ENCODE measurements at places on chromosomes 13 and 19. TPM values are rescaled to one million over a fixed set of nuclear protein-coding genes. Genes with fewer than 3 reads are reported as not detected.

PBX4 gene
- 2.4 TPM for total RNA-seq

FUT2 gene
- 11.4 TPM for total RNA-seq

MUC16 gene
- total RNA-seq = 0.22 TPM

ZNF20 gene
- 5.7 TPM for total RNA-seq

ZNF560 gene
- not detected for total RNA-seq

C19orf73 gene
- 0.72 TPM for total RNA-seq

MIA gene
- total RNA-seq = not detected

- DNase-seq = no peak
Observed at GRCh38 chr13:74289107-74289506, 154.9 kb upstream of the KLF12 start.

DNA sequence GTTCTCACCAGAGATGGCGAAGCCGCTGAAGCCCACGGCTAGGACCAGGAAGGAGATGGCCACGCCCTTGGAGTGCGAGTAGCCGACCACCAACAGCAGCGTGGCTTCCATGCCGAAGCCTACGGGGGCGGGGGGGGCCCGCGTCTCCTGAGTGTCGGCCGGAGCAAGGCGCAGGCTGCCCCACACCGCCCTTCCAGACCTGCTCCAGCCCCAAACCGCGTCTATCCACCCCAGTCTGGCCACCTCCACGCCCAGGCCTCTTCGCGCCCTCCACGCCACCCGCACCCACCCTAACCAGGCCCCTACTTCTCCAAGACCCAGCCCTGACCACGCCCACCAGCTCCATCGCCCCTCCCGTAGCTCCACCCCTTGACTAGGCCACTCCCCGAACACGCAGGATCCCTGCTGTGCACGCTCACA lies 6.2 kb downstream of the GFY start:
- DNase-seq = no peak

- peak; percentile 78 for DNase-seq
Observed at GRCh38 chr13:59641261-59641660, 522.5 kb downstream of the DIAPH3 start.

- DNase-seq = peak; percentile 97
Observed at GRCh38 chr19:10419646-10420443, 493 bp upstream of the PDE4A start.

GRCh38 chr19:29259867-29260281 lies 46.9 kb upstream of the UQCRFS1 start:
- no peak for DNase-seq

GRCh38 chr13:79547211-79548195 lies 66.5 kb downstream of the NDFIP2 start:
- no peak for DNase-seq

DNA sequence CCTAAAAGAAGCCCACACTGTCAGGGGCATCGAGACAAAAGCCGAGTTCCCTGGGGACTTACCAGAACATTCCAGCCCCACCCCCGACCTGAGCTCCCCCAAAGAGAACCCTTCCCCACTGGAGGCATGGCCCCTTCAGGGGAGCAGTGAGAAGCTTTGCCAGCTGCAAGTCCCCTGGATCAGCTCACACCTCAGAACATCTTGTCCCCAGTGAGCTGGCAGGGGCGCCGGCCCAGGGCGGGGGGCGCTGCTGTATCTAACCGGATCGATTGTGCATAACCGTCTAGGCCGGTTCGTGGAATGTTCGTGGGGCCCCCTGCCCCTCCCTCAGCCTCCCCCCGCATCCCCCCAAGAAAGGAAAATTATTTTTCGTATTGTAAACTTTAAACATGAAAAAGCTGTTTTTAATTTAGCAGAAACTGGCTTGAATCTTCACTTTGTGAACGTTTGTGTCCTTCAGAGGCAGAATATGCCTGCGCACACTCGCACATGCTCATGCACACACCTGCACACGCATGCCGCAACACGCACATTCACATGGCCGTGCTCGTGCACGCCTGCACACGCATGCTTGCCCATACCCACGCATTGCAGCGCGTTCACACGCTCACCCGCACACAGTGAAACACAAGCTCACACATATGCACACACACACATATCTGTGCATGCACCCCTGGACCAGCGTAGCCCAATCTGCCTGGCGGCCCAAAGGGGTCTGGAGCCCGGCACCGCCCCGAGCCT lies 12.0 kb upstream of the CRTC1 start:
- no peak for DNase-seq

- DNase-seq = no peak
Observed at GRCh38 chr13:40626977-40627376, 39.5 kb downstream of the FOXO1 start.

- no peak for DNase-seq
Observed at GRCh38 chr13:76696370-76696769, 189.8 kb downstream of the KCTD12 start.

DNA sequence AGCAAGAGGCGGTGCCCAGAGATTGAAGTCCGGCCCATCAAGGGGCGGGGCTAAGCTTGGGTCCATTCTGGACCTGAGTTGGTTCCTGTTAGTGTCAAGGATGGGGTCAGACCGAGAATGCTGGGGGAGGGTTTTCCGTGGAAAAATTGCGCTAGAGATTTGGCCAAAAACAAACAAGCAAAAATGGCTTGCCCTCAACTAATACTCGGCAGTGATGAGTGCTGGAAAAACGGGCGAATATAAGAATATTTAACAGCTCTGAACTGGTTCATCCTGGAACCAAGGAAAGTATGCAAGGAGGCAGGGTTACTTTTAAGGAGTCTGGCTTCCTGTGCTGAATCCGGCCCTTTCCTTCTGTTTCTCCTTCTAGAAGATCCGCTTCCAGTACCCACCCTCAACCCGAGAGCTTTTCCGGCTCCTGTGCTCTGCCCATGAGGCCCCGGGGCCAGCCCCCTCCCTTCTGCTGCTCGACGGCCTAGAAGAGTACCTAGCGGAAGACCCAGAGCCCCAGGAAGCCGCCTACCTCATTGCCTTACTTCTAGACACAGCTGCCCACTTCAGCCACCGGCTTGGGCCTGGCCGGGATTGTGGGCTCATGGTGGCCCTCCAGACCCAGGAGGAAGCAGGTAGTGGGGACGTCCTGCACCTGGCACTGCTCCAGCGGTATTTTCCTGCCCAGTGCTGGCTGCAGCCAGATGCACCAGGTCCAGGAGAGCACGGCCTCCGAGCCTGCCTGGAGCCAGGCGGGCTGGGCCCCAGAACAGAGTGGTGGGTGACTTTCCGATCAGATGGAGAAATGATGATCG lies 880 bp downstream of the SWSAP1 start:
- peak; percentile 82 for DNase-seq

- no peak for DNase-seq
Observed at GRCh38 chr19:44202974-44203373, 9.4 kb upstream of the ZNF227 start.

DNA sequence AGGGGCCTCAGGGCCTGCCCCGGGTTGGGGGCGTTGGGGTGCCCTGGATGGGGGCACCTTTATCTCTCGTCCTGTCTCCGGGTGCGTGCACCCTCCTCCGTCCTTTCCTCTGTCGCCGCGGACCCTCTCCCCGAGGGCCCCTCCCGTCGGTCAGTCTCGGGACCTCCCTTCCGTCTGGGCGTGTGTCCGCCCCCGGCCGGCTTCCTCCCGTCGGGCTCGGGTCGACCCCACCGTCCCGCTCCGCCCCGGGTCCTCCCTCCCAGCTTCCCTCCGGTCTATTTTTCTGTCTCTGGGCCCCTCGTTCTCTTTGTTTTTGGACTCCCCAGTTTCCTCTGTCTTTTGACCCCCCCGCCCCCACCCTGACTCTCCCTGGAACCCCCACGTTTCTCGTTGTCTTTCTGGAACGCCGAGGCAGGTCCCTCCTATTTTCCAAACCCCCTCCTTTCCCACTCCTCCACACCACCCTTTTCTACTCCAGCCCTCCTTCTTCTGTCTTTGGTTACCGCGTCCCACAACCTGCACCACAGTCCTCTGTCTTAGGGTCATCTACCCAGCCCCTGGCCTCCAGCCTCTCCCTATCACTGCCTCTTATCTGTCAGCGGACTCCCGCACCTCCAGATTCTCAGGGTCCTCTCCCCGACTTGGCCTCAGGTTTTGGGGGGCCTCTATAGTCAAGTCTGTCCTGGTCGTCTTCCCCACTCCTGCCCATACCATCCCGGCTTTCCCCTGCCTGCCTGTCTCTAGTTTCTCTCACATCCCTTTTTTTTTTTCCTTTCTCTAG lies 757 bp downstream of the EGLN2 start:
- DNase-seq = no peak

GRCh38 chr13:103703246-103703645 lies 637.0 kb upstream of the SLC10A2 start:
- no peak for DNase-seq

DNA sequence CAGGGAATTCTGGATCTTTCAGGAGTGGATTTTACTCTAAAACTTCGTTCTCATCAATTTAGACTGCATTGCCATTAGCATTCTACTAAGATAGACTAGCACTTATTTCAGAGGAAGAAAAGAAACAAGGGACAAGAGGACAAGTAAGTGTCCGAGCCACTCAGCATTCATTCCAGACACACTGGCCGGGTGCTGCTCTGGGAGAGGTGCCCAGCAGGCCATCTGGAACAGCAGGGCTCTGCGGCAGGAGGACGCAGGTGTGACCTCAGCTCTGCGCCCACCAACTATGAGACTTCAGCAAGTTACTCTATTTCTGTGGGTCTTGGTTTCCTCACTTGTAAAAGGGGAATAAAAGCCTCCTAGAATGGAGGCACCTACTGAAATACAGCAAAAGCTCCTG lies 4.2 kb downstream of the EPS15L1 start:
- DNase-seq = no peak

GRCh38 chr13:29039212-29039611 lies 219.1 kb downstream of the MTUS2 start:
- DNase-seq = no peak

- DNase-seq = no peak
Observed at GRCh38 chr13:107124129-107124718, 556.3 kb upstream of the ARGLU1 start.

- DNase-seq = no peak
Observed at GRCh38 chr19:13929340-13929739, 8.9 kb downstream of the PODNL1 start.

- no peak for DNase-seq
Observed at GRCh38 chr13:112703449-112704284, 13.8 kb downstream of the ATP11A start.

DNA sequence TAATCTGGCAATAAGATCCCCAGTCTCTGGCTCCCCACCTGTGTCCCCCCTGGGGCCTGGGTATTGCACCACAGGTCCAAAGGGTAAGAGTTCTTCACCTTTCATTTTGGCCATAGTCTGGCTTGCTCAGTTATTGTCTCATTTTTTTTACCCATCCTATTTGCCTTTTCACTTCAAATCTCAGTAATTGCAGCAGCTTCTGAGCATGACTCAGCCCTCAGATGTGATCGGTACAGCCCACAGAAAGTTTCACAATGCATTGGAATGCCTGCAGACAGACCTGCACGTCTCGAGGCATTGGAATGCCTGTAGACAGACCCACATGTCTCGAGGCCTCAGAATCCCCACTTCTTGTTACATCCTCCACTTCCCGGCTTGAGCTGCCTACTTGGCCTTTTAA lies 173.6 kb downstream of the NUFIP1 start:
- DNase-seq = peak; percentile 46

DNA sequence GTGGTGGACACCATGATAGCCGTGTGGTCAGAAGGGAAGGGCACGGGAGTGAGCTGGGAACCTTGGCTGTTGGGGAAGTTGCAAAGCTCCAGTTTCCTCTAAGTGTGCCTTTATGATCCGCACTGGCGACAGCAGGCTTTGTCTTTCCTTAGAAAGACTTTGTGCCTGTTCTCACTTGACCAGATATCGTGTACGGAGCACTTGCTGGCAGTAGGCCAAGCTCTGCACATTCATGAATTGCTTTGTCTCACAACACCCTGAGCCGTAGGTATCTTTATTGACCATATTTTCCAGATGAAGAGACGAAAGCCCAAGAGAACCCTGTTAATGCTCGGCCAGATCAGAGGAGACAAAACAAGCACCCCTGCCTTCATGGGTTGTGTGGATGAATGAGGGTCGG lies 15.1 kb downstream of the CUL4A start:
- no peak for DNase-seq

DNA sequence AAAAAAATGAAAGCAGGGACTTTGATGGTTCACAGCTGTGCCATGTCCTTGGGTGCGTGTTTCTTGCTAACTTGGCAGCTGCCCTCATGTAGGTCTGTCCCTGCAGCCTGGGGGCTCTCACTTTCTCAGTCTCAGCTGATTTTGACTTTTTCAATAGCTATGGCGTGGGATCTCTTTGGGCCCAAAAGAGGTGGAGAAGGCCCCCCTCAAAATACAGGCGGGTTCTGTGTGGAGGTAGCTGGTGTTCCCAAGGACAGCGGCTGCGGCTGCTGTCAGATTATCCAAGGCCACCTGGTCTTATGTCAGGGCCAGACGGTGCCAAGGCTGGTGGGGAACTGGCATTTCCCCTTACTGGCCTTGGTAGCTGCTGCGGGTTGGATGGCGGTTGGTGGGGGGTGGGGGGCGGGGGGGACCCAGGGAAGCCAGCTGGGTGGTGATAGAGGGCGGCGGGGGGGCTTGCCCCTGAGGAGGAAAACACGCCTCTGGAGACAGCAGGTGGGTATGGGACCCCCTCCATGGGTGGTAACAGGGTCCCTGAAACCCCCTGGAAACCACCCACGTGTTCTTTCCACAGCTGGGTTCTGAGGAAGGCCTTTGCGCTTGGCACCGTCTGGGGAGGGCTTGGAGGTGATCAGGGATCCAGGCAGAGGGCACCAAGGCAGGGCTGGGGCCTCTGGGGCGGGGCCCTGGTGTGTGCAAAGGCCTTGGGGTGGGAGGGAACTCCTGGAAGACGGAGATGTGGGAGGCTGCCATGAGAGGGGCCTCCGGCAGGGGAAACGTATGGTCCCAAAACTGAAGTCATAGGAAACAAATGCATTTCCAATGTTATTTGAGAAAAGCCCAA lies 4.1 kb downstream of the TIMM13 start:
- no peak for DNase-seq

- no peak for DNase-seq
Observed at GRCh38 chr13:40756042-40756441, 14.9 kb downstream of the MRPS31 start.

DNA sequence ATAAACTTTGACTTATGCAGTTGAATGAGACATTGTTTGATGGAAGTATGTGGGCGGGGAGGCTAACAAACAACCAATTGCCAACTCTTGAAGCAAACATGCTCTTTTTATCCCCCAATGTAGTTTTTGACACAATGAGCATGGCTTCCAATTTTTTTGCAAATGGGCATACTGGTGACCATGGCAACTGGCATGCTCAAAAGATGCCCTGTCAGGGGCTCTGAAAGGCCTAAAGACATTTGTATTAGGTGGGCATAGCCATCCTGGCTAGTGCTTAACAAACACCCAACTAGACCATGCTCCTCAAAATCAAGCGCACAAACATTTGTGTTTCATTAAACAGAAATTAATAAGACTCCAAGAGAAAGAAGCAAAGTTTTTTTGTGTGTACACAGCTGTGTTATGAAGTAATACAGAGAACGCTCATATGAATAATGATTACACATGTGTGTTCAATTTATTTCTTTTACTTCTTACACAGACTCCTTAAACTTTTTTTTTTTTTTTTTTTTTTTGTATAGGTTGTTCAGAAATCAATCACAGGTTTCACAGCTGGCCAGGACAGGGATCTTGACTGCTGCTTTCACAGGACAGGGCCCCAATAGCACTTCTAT lies 95.6 kb downstream of the DLEU7 start:
- DNase-seq = no peak
